ENCODE measurements at places on chromosomes 16 and 17.

- DNase-seq, result no peak
Measured at GRCh38 chr16:89343501-89344457, 126.3 kb downstream of the ZNF778 start.

DNA sequence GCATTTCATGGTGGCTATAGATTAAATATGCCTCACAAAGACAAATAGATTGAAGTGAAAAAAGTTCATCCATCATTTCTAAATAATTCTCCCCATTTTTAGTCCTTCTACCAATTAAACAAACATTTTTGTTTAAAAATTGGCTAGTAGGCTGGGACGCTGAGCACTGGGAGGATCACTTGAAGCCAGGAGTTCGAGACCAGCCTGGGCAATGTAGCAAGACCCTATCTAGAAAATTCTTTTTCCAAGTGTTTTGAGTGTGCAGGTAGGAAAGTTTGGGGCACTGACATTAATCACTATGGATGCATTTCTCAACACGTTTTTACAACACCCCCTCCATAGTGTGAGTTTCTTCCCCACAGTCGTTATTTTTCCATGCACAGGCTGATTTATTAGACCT, 56.7 kb downstream of the MRC2 start:
- no peak for DNase-seq

GRCh38 chr17:40542558-40543411, 22.5 kb downstream of the CCR7 start:
- DNase-seq, result no peak

GRCh38 chr16:6964679-6965078, 368.0 kb upstream of the RBFOX1 start:
- DNase-seq, result no peak

DNA sequence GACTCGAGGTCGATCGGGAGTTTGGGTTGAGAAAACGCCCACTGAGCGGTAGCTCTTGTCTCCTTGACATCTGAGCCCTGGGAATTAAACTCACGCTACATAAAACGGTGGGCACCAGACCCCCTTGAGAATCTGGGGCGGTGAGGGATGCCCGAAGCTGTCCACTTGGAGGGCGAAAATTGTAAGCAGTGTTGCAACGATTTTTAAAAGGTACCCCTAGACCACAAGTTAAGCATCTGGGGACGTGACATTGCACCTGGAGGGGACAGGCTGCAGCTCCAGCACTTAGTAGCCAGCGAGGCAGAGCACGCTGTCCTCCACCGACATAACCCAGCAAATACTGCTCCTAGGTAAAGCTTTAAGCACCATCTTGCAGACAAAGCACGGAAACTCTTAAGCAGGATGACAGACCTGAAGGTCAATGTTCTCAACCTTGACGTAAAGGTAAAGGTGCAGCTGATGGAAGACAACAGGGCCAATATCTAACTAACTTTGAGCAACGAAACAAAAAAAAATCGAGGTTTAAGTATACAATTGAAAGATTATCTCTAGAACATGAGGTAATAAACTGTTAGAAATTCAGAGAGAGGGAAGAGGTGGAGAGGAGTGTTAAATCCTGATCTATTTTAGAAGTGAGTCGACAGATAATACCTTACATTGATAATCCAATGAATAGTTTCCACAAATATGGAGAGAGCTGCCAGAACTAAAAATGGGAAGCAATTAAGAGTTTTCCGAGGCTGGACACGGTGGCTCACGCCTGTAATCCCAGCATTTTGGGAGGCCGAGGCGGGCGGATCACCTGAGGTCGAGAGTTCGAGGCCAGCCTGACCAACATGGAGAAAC, 921 bp upstream of the CDR2 start:
- DNase-seq, result no peak

- no peak for DNase-seq
Measured at GRCh38 chr17:58759522-58759921, 3.9 kb downstream of the PPM1E start.

DNA sequence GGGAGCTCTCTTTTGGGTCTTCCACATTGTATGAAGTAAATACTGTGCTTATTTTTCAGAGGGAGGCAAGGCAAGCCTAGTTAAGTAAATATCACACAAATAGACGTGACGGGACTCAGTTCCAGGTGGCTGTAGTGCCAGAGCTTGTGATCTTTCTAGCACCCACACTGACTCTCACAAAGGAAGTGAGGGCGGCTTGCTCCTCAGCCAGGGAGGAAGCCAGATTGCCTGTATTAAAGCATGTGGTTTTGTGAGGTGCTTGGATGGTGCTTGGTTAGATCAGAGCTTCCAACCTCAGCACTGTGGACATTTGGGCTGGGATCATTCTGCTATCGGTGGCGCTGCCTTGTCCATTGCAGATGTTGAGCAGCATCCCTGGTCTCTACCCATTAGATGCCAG, 80.1 kb downstream of the VAT1L start:
- no peak for DNase-seq

DNA sequence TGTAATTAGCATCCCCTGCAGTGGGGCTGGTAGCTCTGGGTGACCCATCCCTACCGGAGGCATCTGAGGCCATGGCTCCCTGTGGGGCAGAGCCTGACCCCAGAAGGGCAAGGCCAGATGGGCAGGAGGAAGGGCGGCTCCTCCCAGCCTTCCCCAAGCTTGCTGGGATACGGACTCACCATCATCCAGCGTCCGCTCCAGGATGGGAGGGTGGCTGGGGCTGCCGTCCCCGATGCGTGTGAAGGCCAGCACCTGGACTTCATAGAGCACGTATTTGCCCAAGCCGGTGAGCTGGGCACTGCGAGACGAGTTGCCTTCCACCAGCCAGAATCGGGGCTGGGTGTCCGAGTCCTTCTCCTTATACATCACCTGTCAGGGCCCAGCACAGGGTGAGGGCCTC, 81.6 kb upstream of the CDC42EP4 start:
- DNase-seq, result no peak

DNA sequence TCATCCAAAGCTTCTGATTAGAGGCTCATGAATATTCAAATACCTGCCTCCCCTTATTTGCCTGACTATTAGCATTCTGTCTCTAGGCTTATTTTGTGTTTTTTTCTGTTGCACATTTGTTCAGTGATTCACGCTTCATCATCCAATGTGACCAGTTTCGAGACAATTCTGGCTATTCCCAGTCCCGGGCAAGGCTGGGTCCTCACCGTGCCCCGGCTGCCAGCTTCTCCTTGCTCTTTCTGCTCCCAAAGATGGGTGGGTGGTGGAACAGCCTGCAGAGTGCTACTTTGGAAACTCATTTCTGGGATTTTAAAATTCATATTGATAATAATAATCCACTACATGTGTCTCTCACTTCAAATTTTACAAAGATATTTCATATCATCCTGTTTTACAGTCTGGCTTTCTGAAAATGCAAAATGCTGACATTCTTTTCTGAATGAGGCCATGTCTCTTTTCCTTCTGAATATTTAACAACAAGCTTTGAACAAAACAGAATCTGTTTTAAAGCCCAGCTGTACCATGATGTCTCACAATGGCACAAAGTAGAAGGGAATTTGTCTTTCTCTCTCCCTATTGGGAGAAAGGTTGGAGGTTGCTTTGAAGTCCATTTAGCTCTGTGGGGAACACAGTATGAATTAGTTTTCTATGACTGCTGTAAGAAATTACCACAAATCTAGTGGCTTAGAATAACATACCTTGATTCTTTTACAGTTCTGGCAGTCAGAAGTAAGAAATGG, 116.9 kb upstream of the CDH13 start:
- DNase-seq, result no peak

GRCh38 chr17:51056813-51057510, 63.7 kb downstream of the SPAG9 start:
- no peak for DNase-seq

- DNase-seq, result no peak
Measured at GRCh38 chr17:7854078-7854777, 638 bp upstream of the TMEM88 start.

DNA sequence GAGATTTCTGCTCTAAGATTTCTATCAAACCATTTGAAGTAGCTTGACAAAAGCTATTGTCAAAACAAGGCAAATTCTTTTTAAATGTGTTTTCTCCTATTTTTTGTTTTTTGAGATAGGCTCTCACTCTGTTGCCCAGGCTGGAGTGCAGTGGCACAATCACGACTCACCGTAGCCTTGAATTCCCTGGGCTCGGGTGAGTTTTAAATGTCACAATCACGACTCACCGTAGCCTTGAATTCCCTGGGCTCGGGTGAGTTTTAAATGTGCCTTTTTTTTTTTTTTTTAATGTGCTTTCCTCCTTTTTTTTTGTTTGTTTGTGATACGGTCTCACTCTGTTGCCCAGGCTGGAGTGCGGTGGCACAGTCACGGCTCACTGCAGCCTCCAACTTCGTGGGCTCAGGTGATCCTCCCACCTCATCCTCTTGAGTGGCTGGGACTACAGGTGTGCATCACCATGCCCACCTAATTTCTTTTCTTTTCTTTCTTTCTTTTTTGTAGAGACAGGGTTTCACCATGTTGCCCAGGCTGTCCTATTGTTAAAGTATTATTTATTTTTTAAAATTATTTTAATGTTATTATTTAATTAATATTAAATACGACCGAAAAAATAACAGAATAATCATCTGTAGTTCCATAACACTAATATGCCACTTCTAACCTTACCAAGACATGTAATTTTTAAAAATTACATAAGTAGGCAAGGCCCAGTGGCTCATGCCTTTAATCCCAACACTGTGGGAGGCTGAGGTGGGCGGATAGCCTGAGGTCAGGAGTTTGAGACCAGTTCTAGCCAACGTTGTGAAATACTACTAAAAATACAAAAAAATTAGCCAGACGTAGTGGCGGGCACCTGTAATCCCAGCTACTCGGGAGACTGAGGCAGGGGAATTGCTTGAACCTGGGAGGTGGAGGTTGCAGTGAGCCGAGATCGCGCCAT, 69.7 kb upstream of the FA2H start:
- no peak for DNase-seq

- DNase-seq, result peak; percentile 63
Measured at GRCh38 chr17:3911271-3912053, 4.8 kb downstream of the P2RX1 start.

GRCh38 chr16:78444-79150, 572 bp downstream of the MPG start:
- DNase-seq, result no peak

Data from T follicular helper cell (primary cell).